ENCODE measurements at places on chromosomes 6 and 20.

DNA sequence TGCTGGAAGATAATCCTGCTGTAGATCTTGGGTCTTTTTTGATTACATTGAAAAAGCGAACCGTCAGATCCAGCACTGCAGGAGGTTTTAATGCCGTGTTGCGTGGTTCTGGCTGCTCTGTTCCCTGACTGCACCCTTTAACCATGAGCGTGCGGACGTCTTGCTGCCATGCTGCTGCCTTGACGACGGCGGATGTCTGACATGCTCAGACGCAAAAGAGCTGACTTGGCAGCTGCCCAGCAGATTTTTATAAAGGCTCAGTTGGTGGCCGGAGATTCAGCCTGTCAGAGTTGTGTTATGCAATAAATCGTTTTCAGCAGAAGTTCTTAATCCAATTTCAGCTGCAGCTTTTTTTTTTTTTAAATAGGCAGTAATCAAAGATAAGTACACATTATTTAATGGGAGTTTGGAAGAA lies 119.4 kb downstream of the JARID2 start:
- peak; percentile 26 for DNase-seq

DNA sequence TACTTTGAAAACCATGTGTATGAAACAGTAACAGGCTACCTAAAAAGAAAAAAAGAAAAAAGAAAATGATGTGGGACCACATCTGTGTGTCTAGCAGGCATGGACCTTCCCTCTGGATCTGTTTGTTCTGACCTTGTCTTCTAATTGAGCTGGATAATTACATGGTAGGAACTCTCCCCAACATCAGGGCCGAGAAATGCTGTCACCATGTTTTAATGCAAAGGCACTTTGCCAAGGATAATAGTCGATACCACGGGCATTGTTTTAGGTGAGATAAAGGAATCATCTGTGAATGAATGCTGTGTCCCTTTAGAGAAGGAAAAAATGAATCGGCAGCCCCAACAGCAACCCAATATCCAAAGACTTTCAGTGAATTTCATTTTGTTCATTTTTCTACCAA lies 149.1 kb downstream of the ZDHHC14 start:
- no peak for DNase-seq

DNA sequence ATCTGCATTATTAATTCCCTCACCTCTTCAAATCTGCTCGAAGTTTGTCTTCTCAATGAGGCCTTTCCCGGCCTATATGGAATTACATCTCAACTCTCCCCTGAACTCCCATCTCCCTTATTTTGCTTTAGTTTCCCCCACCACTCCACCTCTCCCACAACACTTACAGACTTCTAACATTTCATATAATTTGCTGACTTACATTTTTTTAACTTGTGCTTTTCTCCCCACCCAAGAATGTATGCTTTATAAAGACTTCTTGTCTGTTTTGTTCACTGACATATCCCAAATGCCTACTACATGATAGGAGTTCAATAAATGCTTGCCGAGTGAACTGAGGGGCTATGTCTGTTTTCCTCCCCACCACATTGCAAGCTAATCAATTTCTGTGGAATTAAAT lies 3.9 kb upstream of the MARCKS start:
- no peak for DNase-seq

GRCh38 chr20:50413088-50413500 lies 97.1 kb upstream of the PTPN1 start:
- no peak for DNase-seq

DNA sequence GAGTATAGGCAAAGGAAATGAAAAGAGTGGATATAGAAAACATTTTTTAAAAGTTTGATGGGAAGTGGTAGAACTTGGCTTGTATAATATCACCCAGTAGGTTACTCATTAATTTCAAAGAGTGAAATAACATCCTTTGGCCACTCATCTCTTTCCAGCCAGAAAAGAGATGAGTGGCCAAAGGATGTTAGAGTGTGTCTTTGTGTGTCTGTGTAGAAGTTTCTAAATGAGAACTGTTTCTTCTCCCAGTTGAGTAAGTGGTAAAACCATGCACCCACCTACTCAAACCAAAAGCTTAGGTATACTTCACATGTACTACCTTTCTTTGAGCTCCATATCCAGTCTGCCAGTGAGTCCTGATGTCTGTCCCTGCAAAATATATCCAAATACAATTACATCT lies 47.7 kb upstream of the TMEM244 start:
- DNase-seq: no peak

GRCh38 chr20:38113401-38114325 lies 51.4 kb downstream of the TGM2 start:
- DNase-seq: no peak

- no peak for DNase-seq
Measured at GRCh38 chr6:153424719-153425400, 293.8 kb upstream of the RGS17 start.

GRCh38 chr20:22675341-22675740 lies 91.0 kb upstream of the FOXA2 start:
- DNase-seq: no peak

DNA sequence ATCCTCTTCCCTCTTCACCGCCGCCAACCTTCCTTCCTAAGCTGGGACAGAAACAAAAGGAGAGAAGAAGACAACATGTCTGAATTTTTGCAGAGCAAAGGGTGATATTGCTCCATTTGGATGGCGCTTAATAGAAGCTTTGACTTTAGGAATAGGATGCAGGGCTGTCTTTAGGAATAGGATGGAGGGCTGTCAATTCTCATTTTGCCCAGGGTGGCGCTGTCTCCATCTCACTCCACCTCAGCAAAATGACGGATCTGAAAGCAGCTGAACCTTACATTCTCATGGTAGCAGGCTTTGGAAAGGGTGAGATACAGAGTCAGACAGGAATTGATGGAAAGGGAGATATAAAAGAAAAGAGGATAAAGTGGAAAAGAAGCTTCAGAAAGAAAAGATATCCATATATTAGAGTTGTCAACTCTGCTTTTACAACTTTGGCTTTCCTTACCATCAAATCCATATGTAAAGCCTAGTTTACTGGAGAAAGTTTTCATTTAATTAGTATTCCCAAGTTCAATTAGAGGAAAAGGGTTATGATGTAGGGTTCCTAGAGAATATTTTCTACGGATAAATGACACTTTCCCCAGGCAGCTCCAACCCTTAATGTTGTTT lies 2.4 kb downstream of the MTCL3 start:
- DNase-seq: peak; percentile 33

GRCh38 chr20:45372646-45373352 lies 5.3 kb downstream of the TP53TG5 start:
- DNase-seq: no peak

DNA sequence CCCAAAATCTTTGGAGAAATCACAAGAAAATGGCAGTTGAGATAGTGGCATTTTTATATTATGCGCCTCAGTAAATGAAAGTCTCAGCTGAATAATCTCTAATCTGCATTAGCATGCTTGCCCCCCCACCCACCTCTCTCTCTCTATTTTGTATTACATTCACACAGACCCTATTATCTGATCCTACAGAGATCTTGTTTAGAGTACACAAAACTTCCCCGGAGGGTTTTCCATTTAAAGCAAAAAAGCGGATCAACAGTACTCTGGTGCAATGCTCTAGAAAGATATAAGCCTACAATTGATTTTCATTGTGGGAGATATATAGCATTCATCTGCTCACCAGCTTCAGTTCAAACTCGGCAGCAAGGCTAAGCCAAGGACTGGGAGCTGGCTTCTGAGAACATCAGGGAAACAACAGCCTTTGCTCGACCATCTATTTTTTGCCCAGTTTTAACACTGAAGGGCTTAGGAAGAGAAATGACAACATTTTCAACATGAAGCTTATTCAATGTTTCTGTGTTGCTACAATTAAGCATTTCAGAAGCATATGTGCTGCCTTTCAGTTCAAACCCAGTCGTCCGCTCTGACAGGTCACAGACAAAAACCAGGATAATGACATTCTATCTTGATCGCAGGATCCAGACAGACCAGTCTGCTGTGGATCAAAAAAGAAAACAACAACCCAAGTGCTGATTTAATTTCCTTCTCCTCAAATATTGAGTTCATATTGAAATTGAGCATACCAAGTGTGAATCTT lies 137.6 kb upstream of the ATXN1 start:
- DNase-seq: no peak

All from activated CD4-positive, alpha-beta T cell treated with anti-CD3 and anti-CD28 coated beads for 4 hours (primary cell).